NCI-H1417 (cell line): ENCODE measurements at places on chromosomes 16 and 17.

DNA sequence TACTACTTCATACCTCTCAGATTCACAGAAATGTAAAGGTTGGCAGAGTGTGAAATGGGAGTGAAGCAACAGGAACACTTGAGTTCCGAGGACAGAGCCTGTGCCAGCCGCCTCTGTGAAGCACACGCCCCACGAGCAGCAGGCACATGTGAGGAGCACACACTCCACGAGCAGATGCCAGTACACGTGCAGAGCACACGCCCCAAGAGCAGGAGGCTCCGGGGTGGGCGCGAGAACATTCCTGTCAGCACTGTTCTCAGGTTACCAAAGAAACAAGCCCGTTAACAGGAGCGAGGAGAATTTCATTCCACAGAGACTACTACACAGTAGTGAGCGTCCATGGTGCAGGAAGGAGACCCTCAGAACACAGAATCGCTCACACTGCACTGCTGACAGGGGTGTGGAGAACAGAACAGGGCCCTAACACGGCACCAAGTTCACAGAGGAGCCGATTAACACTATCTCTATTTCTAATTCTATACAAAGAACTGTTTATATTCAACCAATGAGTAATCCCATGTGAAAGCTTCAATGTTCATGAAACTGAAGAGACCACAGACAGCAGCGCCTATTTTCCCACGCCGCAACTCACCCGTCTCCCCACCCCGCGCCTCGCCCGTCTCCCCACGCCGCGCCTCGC lies 40.1 kb downstream of the KLHDC4 start:
- DNase-seq: no peak

GRCh38 chr16:68005786-68006286 lies 6.6 kb upstream of the DPEP2 start:
- no peak for DNase-seq

DNA sequence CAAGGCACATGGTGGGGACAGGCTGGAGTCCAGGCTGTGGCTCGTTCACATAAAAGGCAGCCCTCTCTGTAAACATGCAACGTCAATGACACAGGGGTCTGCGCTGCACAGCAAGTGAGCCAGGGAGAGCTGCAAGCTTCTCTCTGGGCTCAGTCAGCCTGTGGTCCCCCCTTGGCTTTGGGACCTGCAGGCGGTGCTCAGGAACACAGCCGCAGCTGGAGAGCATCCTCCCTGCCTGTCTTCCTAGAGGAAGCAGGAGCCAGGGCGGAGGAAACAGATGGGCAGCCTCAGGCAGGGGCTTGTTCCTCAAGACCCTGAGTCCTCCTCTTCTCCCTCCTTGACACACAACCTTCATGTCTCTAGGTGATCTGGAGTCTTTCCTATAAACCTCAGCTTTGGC lies 228.0 kb downstream of the C16orf78 start:
- DNase-seq: no peak

GRCh38 chr16:12433691-12434390 lies 369.8 kb downstream of the CPPED1 start:
- no peak for DNase-seq

DNA sequence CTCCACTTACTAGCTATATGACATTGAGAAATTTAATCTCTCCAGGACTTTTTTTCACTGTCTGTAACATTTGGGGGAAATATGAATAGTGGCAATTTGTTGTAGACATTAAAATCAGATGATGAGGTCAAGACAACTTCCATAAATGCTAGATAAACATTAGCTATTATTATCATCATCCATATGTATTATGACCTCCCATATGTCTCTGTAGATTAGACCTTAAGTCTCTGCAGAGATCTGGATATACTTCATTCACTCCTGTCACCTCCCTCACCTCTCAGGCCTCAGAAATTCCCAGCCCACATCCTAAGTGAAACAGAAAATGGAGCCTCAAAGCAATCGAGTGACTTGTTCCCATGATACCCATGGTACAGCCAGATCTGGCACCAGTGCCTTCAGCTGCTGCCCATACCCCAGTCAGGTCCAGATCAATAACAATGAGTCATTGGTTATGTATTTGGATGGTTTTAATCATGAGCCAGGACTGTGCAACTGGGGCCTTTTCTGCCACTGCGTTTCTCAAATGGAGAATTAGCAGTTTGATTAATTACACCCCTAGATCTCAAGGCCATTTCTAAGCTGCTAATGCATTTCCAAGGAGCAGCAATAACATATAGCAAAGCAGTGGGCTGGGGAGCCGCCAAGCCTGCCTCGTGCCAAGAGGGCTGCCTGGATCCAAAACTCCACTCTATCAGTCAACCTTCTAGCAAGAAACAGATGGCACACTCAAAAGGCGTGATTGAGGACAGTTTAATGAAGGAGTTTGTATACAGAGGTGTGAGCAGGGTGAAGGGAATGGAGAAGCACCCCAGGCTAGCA lies 2.6 kb upstream of the FDXR start:
- no peak for DNase-seq

DNA sequence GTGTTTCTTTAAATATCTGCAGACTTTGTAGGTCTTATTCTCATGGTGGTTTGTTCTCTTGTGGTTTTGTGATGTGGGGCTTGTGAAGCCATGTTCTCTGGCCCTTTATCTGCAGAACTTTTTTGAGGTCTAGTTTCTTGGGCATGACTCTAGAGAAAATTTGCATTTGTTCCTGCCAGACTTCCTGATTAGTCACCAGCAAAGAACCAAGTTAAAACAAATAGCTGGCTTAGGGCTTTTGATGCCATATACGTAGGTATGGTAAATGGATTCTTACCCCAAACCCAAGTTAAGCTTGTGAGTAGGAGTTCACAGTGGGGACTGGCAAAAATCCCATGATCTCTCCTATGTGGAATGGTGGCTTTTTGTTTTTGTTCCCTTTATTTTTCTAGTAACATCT lies 68.7 kb upstream of the IRX3 start:
- DNase-seq: no peak

GRCh38 chr16:20056436-20056835 lies 17.3 kb downstream of the GPR139 start:
- DNase-seq: no peak

GRCh38 chr16:48247311-48247710 lies at the start of gene ABCC11:
Gene ABCC11, minus strand, starts transcription at chr16:48247539. Its CDS starts 15,618 bp downstream, at chr16:48231921.
- DNase-seq: no peak

DNA sequence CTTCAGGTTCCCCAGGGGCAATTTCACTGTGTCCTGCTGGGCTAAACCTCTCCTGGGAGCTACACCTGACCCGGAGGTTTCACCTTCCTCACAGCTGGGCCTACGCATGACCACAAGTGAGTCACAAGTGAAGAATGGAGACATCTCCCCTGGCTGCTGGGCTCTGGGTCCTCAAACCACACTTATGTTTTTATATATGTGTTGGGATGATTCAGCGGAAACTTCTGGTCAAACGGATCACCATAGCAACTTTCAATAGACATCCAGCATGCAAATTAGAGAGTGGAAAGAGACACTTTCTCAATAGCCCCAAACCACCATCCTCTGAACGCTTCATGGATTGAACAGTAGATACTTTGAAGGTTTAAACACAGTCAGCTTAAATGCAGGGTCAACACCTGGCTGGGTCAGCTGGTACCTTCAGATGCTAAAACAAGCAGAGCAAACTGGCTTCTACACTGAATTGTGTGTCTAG lies 28.0 kb upstream of the MAF start:
- no peak for DNase-seq
